ENCODE measurements at places on chromosomes 13 and 19. TPM values are rescaled to one million over a fixed set of nuclear protein-coding genes. Genes with fewer than 3 reads are reported as not detected.

- DNase-seq = peak; percentile 17
These were observed 467 bp downstream of the LAMP1 start for GRCh38 chr13:113297370-113298042.

Gene PLIN4
- 0.69 TPM for total RNA-seq

- no peak for DNase-seq
These were observed 113.2 kb downstream of the KCNRG start for GRCh38 chr13:50128428-50128931.

Gene IL27RA
- total RNA-seq = 11.1 TPM

DNA sequence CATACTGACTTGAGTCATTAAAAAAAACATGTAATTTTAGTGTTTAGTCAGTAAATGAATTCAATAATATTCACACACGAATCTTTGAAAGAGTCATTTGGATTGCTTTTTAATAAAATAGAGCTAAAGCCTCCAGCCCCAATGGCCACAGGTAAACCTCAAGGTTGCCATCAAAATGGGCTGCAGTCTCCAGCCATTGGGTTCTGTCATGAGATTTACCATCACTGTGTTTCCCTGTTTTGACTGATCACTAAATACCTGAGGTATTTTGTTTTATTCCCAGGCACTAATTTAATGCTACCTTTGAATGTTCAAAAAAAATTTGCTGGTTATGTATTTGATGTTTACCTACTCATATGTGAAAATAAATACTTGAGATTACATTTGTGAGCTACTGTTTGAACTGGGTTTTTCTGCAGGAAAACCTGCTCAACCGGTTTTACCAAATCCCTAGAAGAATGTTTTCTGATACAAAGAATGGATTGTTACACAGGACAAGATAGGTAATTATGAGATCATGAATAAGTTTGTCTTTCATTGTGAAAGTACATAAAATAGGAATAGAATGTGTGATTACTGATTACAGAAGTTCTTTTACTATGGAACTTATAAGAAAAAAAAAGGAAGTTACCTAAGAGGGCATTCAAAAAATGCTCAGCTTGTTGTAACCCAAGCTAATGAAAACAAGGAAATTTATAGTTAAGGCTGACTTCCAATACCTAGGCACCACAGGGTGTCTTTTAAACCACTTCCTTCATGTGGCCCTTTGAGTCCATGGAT lies 391.3 kb downstream of the EFNB2 start:
- DNase-seq = no peak

DNA sequence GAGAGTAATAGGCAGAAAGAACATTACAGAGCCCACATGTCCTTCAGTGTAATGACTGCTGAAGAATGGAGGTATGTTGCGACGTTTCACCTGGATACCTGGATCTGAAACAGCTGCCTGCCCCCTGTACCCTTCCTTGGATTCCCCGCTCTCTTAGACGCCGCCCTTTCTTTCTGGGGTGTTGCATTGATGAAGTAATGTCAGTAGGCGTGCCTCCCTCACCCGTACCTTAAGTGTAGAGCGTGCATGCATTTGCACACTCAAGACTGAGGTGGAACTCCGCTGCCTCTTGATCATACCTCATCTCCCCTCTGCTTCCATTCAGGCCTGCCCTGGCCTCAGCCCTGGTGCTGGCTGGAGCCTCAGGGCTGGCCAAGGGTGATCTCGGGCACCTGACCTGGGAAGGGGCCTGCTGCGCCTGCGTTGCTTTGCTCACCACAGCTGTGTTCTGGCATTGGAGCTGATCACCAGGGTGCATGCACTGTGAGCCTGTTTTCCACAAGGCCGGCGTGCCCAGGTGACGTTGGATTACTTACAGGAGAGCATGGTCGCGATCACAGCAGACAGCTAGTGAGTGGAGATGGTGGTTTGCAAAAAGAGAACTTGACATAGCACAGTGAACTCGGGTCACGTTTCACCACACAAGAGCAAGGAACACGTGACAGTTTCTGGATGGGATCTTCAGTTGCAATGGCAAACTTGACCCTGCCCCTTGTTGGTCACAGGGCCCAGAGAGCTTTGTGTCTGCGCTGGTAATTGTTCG lies 99.0 kb downstream of the ARHGEF7 start:
- DNase-seq = no peak

- DNase-seq = peak; percentile 78
These were observed 977 bp downstream of the IRGQ start for GRCh38 chr19:43594710-43595604.

DNA sequence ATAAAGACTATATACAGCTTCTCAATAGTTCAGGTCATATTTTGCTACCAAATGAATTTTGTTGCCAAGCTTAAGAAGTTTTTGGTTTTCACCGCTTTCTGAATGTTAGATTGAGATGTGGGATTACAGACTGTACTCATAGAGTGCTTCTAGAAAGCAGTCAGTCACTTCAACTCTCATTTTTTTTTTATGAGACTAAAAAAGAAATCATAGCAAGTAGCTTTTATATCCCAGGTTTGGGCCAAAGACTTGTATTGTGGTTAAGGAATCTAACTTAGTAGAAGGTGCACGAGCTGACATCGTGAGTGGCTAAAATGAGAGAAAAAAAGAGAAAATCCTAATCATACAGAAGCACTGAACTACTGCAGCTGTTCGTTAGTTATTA lies 2.2 kb upstream of the USPL1 start:
- no peak for DNase-seq

- no peak for DNase-seq
These were observed 3.2 kb downstream of the PIAS4 start for GRCh38 chr19:4010808-4011110.

Gene NR2C2AP
- 31.3 TPM for total RNA-seq

DNA sequence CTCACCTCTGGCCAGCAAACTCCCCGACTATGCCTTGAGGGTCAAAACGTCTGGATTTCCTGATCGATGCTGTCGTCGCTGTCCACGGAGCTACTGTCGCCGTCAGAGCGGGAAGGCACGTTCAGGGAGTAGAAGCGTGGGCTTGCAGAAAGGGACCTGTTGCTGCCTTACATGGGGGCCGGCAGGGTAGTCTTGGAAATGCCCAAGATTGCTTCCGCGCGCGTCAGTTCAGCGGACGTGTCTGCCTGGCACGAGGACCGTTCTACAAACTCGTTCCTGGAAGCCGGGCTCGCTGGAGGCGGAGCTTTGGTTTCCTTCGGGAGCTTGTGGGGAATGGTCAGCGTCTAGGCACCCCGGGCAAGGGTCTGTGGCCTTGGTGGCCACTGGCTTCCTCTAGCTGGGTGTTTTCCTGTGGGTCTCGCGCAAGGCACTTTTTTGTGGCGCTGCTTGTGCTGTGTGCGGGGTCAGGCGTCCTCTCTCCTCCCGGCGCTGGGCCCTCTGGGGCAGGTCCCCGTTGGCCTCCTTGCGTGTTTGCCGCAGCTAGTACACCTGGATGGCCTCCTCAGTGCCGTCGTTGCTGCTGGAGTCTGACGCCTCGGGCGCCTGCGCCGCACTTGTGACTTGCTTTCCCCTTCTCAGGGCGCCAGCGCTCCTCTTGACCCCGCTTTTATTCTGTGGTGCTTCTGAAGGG lies 15.4 kb downstream of the RB1 start:
- DNase-seq = no peak

Gene ATP8A2
- total RNA-seq = 2.7 TPM

- peak; percentile 83 for DNase-seq
These were observed 148.0 kb downstream of the FOXO1 start for GRCh38 chr13:40518481-40518882.

Gene RPL28
- 633 TPM for total RNA-seq

- peak; percentile 47 for DNase-seq
These were observed at the start of gene THSD1 for GRCh38 chr13:52405767-52406494. TSS of gene THSD1 (minus strand) at chr13:52406172. CDS start at chr13:52402600, 3,572 bp downstream.

Gene CSNK1G2
- 54.1 TPM for total RNA-seq

GRCh38 chr13:50993934-50994333 lies 84.3 kb downstream of the RNASEH2B start:
- DNase-seq = no peak

GRCh38 chr19:40762754-40763470 lies 11.9 kb downstream of the SNRPA start:
- DNase-seq = no peak

Gene OR10H1
- not detected for total RNA-seq

GRCh38 chr13:52949044-52949443 lies 79.6 kb upstream of the OLFM4 start:
- DNase-seq = no peak

DNA sequence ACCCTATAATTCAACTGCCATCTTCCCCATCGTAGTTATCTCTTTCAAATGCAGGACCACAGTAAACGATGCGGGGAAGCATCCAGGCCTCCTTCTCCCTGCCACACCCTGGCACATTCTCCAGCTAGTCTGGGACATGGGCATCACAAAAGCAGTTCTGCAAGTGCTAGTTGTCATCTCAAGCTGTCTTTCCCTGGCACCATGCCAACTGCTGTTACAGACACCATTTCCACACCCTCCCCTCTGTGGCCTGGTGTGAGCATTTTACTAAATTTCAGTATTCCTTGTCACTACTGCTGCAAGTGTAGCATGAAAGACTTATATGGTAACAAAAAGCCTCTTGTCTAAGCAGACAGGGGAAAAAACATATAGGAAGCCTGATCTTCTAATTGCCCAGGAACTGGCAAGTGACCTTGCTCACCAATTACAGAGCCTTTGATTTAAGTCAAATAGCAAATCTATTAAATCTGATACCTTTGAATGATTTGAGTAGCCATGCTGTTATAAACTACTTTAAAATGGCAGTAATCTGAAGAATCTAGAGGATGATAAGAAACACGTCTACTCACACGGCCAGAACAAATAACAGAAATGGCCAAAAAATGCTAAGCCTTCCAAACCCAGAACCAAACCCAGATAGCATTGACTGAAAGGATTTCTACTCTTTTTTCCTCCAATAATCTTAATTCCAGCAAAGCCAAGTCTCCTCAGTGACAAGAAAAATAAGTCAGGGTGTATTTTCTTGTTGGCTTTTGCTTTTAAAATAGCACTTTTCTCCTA lies 179.0 kb downstream of the NUFIP1 start:
- no peak for DNase-seq

DNA sequence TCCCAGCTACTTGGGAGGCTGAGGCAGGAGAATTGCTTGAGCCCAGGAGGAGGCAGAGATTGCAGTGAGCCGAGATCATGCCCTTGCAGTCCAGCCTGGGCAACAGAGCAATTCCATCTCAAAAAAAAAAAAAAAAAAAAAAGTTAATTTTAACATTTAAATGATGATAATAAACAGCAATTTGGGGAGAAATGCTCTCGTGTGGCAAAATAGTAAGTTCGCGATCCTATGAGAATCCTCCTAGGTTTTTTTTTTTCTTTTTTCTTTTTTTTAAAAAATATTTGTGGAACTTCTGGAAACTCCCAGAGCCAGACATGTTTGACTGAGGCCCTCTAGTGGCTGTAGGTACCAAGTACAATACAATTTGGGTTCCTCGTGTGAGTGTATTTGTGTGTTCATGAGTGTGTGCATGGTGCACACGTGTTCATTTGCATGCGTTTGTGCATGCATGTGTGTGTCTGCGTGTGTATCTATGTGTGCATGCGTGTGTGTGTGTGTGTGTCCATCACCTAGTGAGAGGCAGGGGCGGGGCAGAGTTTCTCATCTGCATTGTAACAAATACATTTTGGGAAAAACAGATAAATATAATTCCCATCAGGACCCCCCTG lies 31.2 kb downstream of the TMPRSS9 start:
- DNase-seq = peak; percentile 59

DNA sequence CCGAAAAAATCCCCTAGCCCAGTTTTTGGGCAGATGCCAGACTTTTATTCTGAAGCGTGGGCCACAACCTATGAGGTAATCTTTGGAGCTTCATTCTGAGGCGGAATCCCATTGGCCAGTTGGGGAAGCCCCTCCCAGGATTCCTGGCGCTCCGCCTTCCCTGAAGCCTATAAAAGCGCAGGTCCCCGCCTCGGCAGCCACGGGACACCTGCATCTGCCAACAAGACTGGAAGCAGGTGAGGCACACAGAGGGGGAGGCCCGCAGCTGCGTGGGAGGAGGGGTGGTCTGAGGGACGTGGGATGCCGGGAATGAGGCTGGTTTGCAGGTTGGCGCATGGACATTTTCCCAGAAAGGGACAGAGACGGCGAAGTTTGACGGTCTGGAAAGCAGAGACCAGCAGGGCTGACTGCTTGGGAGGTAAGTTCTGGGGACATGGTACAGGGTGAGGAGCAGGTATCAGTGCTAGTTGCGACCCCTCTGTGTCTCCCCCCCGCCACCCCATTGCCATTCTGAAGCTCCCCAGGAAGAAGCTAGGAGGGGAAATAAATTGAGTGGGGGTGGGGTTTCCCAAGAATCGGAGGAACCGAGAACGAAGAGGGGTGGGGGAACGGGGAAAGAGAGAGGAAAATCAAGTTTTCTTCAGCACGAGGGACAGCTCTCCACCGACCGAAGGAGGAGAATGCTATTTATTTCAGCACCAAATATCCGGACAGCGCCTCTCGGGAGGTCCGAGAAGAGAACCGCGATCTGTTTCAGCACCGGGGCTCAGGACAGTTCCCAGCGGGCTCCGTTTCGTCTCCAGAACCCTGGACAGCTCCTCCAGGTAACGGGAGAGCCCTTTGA lies 22.4 kb upstream of the FEM1A start:
- peak; percentile 82 for DNase-seq

DNA sequence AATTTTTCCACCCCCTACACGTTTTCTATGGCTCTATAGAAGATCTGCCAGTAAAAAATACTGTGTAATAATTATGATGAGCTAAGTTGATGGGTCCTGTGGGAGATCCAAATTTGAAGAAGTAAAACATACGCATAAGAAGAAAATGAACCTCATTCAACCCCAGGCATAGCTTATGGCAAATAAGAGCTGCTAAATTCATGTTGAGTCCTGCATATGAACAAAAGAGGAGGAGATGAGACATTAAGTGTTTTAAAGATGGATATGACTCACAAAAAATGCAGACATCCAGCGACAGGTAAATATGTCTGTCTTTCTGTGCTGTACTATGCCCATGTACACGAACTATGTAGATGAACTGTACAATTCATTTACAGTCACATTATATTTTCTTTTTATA lies 101.9 kb downstream of the LIG4 start:
- DNase-seq = no peak

Gene NLRP5
- 4.9 TPM for total RNA-seq

GRCh38 chr13:26656919-26657318 lies 99.4 kb downstream of the WASF3 start:
- DNase-seq = no peak

Gene FKBP8
- 180 TPM for total RNA-seq

DNA sequence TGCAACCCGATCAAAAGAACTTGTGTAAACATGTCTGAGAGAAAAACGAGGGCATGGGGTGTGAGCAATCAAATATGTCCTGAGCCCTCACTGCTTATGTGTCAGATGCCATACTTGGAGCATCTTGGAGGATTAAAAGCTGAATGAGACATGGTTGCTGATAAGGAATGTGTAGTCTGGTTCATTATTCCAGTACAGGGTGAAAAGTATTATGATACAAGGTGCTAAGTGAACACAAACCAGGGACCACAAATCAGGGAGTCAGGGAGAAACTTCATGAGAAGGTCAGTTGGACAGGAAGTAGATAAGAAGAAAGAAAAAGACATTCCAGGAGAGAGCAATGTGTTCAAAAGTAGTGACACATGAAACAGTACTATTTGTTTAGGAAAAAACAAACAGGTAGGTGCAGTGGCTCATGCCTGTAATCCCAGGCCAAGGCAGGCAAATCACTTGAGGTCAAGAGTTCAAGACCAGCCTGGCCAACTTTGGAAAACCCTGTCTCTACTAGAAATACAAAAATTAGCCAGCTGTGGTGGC lies 2.0 kb upstream of the RCBTB1 start:
- peak; percentile 8 for DNase-seq
